ENCODE measurements at places on chromosomes 4 and X. TPM values are rescaled to one million over a fixed set of nuclear protein-coding genes. Genes with fewer than 3 reads are reported as not detected.

The USP51 gene
- total RNA-seq, result 1.9 TPM

The BMP3 gene
- total RNA-seq, result not detected

The KCTD8 gene
- 1.0 TPM for total RNA-seq

The ZNF711 gene
- 6.2 TPM for total RNA-seq

The COL4A6 gene
- 0.68 TPM for total RNA-seq

The TBC1D8B gene
- 7.9 TPM for total RNA-seq

The FHIP1A gene
- total RNA-seq, result 0.17 TPM

The FHDC1 gene
- total RNA-seq, result 0.68 TPM

The SH3RF1 gene
- 10.8 TPM for total RNA-seq
